ENCODE measurements at places on chromosomes 3 and 15.

- DNase-seq, result peak; percentile 81
Measured at GRCh38 chr15:78046796-78047341, 30.6 kb downstream of the TBC1D2B start.

- peak; percentile 78 for DNase-seq
Measured at GRCh38 chr15:98823012-98823458, 174.7 kb downstream of the IGF1R start.

DNA sequence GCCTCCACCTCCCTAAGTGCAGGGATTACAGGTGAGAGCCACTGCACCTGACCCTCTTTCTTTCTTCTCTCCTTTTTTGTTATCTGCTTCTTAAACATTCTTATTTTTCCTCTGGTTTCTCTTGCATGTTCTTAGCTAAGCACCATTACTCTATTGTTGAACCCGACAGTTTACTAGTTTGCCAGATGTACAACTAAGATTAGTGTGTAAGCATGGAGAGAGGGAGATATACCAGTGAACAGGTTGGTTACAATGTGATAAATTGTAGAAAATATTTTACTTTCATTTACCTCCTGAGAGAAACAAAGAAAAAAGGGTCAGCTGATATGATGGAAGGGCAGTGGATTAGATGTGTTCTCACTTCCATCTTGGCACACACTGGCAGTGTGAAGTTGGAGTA, 4.9 kb downstream of the HAUS2 start:
- DNase-seq, result no peak

- DNase-seq, result no peak
Measured at GRCh38 chr3:45126730-45127129, 19.4 kb downstream of the CDCP1 start.

DNA sequence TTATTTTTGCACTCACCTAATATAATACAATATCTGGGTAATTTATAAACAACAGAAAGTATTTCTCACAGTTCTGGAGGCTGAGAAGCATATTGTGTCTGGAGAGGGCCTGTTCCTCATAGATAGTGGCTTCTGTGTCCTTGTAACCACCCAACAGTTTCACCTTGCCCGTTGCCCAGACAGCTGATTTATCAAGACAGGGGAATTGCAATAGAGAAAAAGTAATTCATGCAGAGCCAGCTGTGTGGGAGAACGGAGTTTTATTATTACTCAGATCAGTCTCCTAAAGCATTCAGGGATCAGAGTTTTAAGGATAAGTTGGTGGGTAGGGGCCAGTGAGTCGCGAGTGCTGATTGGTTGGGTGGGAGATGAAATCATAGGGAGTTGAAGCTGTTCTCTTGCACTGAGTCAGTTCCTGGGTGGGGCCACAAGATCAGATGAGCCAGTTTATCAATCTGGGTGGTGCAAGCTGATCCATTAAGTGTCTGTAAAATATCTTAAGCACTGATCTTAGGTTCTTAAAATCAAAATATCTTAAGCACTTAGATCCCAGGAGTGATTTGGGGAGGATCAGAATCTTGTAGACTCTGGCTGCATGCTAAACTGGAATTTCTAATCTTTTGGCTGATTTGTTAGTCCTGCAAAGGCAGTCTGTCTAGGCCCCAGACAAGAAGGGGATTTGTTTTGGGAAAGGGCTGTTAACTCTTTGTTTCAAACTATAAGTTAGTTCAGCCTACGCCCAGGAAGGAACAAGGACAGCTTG, 33.9 kb upstream of the C15orf39 start:
- DNase-seq, result peak; percentile 58

DNA sequence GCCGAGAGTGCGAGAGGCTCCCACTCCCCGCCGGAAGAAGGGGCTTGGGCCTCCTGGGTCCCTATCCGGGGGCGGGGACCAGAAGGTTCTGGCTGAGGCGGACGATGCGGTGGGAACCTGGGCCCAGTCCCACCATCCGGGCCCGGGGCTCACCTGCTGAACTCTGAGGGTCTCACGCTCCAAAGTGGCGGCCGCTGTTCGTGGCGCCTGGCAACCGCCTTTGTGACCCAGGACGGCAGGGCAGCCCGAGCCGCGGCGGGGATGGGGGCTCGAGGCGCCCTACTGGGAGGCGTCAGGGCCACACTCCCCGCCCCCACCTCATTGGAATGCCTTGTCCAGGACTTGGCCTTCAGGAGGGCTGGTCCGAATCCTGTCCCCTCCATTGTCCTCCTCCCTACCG, at the start of gene FANCD2OS:
Gene FANCD2OS (minus strand): TSS at position 165 of the 400 bp plus-strand sequence. CDS start 3,481 bp downstream, outside the sequence.
- DNase-seq, result no peak

DNA sequence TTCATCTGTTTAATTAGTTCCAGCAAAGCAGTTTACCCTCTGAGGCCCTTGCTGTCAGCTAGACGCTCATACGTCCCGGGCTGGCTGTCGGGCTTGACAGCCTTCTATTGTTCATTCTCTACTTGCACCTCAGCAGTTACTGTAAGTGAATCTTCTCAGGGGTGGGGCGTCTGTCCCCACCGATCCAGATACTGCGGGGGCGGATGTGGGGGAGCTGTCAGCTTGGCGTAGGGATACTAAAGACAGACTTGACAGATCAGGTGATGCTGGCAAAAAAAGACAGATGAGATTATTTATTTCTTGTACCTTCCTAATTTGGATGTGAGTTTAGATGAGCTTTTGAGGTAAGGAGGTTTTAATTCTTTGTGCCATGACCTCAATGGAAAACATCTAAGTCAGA, 315.3 kb downstream of the NR2F2 start:
- no peak for DNase-seq

GRCh38 chr3:104911376-104911775, 455.3 kb upstream of the ALCAM start:
- DNase-seq, result no peak

DNA sequence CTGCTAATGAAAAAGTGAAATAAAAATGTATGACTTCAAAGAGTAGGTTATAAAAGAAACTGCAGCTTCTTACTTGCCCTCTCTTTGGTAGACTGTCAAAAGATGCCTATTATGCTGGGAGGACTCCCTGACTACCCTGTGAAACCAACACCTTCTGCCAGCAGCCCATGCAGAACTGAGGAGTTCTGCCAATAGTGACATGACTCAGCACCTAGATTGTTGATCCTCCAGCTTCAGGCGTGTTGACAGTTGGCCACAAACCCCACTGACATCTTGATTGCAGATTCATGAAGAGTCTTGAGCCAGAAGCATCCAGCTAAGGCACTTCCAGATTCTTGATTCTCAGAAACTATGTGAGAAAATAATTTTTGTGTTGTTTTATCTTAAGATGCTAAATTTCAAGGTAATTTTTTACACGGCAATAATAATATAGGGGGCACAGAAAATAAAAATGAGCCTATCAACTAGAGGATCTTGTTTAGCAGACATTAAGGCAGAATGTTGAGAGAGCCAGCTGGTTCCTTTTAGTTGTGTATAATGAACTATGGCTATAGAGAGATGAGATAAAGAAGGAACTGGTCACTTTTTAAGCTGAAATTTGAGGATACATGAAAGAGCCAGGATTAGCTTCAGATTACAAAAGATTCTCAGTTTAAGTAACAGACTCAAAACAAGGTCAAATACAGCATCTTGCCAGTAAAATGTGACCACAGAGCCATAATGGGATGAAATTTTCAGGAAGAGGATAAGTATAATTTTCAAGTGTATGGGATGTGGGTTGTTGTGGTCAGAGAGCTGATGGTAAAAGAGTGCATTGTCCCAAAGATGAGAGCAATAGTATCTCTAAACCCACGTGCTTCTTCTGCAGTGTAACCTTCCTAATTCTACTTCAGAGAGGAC, 588.7 kb upstream of the CBLB start:
- DNase-seq, result no peak

DNA sequence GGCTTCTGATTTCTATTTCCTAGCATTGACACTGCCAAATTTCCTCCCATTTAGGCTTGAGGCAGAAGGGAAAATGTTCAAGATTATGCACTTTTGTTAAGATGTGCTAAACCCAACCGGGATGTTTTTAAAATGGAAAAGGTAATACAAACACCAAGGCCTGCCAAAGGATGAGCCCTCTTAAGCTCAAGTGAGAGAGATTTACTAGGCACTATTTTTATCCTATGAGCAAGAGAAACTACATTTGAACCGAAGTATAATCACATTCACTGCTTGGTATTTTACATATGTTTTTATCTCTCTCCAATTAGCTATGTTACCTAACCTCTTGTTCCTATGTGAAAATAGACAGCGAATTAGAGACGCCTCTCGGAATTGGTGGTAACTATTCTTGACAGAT, 295.8 kb downstream of the GABRB3 start:
- DNase-seq, result no peak
